Left ventricle myocardium inferior (tissue), 1 donor: ENCODE measurements at places on chromosomes 16 and 17. TPM values are rescaled to one million over a fixed set of nuclear protein-coding genes. Genes with fewer than 3 reads are reported as not detected.
A peak's percentile ranks its signal among the peaks of the same experiment; 100 is the strongest.

DNA sequence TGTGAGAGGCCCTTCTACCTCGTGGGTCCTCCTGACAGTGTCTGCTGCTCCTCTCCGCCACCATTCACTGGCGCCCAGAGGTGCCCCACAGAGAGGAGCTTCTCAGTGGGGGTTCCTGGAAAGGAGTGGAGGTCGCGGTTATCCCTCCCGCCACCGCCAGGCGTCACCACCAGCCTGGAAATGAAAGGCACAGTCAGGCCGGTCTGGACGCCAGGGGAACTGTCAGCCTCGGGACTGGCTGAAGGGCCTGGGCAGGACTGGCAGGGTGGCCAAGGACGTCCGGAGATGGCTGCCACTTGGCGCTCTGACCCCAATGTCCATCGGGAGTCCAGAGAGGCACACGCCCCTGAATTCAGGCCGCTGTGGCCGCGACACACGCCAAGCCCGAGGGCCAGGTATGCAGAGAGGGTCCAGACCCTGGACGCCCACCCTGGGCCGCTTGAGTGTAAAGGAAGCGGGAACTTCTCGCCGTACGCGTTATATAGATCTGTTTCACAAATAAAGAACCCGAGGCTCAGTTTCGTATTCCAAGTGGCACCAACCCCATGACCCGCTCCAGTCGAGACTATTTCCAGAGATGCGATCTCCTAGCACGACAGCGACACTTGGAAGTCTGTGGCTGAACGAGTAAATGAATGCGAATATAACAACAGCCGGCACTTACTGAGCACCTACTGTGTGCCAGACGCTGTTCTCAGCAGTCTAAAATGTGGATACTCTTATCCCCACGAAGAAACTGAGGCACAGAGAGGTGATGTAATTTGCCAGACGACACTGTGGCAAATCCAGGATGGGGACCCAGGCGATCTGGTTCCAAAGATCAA, 7.6 kb upstream of the NXPH3 start:
- DNase-seq = peak; percentile 90

- no peak for DNase-seq
Observed at GRCh38 chr16:49530427-49530970, 156.9 kb downstream of the C16orf78 start.

DNA sequence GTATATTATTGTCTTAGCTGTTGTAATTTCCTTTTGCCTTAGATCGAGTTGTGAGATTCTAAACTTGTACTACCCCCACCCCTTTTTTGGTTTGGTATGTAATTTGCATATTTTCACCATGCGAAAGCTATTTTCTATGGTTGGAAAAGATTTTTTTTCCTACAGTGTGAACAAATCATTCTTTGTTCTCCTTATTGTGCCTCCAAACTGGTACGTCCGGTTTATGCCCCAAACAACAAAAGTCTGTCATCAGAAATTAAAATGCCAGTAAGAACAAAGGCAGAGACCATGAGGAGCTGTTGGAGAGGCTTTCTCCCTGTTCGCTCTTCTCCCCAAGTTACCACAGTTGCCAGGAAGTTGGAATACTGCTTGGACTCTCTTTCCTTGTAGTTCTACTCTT, 66.1 kb downstream of the BCAS3 start:
- no peak for DNase-seq

Gene PRKCB
- 1.6 TPM for total RNA-seq

Gene GINS2
- total RNA-seq = 0.44 TPM

DNA sequence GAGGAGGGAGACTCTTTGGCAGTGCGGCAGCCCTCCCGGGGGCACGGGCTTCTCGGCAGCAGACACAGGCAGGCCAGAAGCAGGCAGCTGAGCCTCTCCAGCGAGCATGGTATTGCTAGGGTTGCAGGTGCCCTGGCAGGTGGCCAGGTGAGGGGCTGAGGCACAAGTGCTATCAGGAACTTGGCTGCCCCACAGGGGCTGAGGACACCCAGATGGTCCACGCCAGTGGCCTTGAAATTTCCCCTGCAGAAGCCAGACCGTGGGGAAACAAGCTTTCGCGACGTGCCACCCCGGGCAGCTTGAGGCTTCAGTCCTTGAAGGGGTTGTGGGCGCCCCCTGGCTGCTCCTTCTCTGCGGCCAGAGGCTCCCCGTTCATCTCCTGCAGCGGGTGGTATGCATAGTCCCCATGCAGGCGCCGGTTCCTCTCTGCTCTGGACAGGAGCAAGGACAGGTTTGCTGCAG, 8.5 kb downstream of the NAGPA start:
- DNase-seq = peak; percentile 50

GRCh38 chr16:67393788-67394154, 473 bp upstream of the TPPP3 start:
- no peak for DNase-seq

Gene CDR2L
- total RNA-seq = 17.4 TPM

GRCh38 chr17:17401271-17401781, 75.5 kb upstream of the MED9 start:
- no peak for DNase-seq

DNA sequence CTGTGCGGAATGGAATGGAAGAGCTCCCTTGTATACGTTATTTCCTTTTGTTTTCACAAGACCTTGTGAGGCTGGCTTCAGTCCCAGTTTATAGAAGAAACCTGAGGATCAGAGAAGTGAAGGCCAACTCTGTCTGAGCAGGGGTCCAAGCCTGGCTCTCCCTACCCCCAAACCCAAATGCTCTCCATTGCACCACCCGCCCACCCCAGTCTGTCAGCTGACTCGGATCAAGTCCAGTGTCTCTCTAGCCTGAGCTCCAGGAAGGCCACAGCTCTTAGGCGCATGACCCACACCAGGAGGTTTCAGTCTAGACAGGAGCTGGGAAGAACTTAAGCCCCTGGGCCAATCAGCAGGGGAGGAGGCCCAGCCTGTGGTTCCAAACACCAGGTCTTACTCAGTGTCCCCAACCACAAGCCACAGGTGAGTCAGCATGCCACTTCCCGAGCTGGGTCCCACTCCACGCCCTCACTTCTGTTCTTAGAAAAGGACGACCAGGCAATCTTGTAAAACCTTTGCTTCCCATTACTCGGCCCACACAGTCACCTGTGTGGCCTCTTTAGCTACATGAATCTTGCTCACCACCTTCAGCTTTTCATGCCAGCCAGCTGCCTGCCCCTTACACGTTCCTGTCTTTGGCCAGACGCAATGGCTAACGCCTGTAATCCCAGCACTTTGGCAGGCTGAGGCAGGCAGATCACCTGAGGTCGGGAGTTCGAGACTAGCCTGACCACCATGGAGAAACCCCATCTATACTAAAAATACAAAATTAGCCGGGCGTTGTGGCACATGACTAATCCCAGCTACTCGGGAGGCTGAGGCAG, 27.8 kb downstream of the TK2 start:
- peak; percentile 31 for DNase-seq

Gene DPEP1
- not detected for total RNA-seq

GRCh38 chr17:79783891-79784290, 5.9 kb downstream of the CBX2 start:
- DNase-seq = no peak

DNA sequence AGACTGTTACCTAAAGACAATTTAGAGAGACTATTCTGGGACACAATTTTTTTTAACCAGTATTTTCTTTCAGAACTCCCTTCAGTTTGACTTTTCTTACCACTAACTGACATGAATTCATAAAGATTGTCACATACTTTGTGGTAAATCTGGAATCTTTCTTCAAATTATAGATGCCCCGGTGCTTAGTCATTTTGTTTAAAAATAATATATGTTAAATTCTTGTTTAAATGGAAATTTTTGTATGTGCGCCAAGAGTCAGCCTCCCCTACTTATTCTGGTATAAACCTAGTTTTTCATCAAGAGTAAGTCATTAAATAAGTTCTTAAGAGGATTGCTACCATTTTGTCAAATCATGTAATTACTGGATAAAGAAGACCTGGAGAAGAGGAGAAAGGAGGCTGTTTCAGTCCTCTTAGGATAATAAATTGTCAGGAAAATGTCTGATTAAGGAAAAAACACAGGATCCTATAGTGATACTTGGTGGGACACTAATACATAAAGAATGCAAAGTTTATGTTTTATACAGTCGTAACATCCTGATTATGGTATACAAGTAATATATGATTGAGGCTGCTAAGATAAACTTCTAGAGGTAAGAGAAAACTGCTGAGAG, 424.4 kb downstream of the PMP22 start:
- DNase-seq = no peak

DNA sequence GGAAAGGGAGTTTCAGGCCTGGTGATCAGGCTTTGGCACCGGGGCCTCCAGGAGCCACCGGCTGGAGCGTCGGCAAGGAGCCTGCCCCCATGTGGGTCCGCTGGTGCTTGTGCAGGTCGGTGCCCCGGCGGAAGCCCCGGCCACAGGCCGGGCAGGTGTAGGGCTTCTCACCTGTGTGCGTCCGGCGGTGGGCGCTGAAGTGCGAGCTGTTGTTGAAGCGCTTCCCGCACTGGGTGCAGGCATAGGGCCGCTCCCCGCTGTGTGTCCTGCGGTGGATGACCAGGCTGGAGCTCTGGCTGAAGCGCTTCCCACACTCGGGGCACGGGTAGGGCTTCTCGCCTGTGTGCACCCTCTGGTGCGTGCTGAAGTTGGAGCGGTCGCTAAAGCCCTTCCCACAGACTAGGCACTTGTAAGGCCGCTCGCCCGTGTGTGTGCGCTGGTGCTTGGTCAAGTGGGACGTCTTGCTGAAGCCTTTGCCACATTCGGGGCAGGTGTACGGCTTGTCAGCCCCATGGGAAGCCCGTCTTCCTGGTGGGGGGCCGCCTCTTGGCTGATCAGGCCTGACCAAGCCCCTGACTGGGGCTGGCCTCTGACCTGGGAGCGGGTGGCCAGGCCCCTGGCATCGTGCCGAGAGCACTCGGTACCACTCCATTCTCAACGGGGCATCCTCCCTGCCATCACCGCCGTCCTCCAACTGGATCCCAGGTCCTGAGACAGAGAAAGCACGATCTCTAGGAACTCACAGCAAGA, 14.4 kb downstream of the ZNF500 start:
- DNase-seq = no peak

DNA sequence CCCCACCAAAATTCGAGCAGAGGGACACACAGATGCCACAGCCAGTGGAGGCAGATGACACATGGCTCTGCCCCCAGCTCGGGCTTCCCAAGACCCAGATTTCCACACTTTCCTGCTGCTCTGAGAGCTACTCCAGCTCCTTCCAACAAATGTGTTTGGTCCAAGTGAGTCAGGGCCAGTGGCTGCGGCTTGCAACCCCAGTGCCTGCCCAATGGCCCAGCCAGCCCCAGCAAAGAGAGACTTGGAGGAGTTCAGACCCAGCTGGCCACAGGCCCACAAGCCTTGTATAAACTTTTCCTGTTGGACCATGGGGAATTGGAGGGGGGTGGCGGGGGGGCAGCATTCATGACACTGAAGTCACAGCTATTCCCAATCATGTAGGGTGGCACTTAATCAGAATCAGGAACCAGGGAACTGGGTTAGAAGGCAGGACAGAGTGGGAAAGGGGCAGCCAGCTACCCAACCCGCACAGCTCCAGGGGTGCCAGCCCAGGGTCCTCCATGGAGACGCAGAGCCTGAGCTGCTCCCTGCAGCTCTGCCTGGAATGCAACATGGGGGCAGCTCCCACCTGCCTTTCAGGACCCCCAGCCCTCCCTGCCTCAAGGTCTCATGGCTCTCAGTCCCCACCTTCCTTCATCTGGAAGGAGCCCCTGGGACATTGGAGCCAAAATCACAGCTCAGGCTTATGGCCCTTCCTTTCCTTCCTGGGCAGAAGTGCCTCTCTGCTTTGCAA, 17.5 kb upstream of the C16orf78 start:
- no peak for DNase-seq

DNA sequence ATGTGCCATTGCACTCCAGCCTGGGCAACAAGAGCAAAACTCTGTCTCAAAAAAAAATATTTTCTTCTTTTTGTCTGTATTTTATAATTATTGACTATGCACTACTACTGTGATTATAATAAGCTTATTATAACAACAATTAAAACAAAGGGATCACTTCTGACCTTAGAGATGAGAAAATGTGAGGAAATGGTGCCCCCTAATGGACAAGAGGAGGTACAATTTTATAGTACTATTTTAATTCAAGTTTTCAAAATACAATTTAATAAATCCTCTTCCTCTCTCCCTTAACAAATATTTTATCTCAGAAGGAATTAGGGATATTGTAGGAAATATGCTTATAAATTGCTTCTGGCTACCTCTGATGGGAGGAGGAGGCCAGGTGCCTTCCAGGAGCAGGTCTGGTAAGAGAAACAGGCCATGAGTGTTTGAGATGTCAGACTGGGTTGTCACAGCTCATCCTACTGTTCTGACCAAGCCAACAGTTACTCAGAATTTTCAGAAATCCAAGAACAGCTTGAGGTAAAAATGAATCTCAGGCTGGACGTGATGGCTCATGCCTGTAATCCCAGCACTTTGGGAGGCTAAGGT, 14.0 kb downstream of the VPS53 start:
- DNase-seq = no peak

GRCh38 chr17:49440581-49440980, 25.9 kb upstream of the PHB1 start:
- DNase-seq = no peak

GRCh38 chr17:47220531-47220999, 11.4 kb downstream of the MYL4 start:
- no peak for DNase-seq

DNA sequence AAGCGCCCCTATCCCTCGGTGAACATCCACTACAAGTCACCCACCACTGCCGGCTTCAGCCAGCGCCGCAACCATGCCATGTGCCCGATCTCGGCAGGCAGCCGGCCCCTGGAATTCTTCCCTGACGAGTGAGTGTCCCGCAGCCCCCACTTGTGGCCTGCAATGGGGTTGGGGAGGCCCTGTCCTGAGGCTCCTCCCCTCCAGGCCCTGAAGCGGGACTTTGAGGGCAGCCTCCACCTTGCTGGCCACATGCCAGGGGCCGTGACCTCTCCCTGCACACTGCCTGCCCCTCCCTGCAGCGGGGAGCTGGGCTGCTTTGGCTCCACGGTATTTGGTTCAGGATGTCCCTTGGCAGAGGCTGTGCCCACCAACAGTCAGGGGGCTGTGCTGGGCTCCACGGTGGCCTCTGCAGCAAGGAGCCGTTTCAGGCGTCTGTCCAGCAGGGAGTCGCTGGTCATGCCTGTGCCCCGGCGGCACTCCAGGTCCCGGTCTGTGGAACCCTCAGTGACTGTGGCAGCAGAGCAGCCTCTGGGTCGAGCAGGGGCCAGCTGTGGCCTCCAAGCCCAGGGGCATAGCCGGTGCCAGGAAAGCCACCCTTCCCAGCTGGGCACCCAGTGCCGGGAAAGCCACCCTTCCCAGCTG, 8.3 kb downstream of the NME3 start:
- DNase-seq = peak; percentile 19

Gene PLLP
- total RNA-seq = 5.2 TPM

DNA sequence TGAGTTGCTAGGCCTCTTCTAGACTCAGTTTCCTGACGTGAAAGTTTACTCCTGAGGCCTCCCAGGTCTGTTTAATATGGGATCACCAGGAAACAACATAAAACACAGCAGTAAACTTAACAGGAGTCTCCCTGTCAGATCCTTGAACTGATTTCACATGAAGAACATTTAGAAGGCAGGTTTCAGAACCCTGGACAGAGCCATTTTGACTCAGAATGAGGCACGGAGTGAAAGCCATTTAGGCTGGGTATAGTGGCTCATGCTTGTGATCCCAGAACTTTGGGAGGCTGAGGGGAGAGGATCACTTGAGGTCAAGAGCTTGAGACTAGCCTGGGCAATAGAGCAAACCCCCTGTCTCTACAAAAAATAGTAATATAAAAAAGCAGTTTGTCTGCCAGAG, 289.1 kb downstream of the CA10 start:
- DNase-seq = no peak

Gene KRTAP4-8
- not detected for total RNA-seq

- peak; percentile 45 for DNase-seq
Observed at GRCh38 chr17:32111141-32111771, 31.0 kb upstream of the RHOT1 start.

- no peak for DNase-seq
Observed at GRCh38 chr17:56640116-56640515, 46.6 kb downstream of the NOG start.

- no peak for DNase-seq
Observed at GRCh38 chr16:56238188-56238587, 46.9 kb downstream of the GNAO1 start.
